ENCODE measurements at places on chromosomes 2 and 18. TPM values are rescaled to one million over a fixed set of nuclear protein-coding genes. Genes with fewer than 3 reads are reported as not detected.

DNA sequence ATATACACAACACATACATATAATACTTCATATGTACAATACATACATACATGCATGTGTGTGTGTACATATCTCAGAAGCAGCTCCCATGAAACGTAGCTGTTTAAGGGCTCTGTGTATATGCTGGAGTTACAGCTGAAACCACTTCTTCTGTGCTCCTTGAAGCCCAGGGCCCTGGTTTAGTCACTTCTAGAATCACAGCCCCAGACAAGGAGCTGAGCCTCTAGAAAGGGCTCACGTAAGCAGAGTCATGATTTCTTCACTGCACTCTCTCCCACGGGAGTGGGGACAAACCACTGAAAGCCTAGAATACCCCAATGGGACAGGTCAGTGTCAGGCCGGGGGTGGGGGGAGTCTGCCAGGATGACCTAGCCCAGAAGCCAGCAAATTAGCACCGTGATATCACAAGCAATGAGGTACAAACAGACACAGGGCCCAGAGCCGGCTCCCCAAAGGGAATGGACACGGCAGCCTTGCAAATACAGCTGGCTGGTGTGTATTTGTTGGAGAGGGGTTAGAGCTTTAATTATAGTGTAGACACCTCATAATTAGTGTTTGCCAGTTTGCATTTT lies 90.3 kb downstream of the C1QL2 start:
- no peak for DNase-seq

- no peak for DNase-seq
Observed at GRCh38 chr2:151845481-151845880, 17.3 kb upstream of the ARL5A start.

DNA sequence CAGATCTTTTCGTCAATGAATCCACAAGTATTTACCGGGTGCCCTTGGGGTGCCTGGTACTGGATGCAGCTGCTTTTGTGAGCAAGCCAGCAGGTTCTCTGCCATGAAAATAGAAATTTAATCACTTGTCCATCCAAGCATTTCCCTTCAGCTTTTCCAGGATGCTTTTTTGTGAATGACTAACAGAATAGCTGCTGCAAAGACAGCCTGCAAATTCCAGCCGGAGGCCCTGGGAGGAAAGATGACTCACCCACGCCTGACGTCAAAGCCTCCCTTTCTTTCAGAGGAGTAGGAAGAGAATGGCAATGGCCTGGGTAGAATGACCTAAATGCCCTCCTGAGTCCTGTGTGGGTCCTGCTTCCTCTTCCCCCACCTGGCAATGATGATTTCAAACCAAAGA lies 111.9 kb downstream of the AP1S3 start:
- no peak for DNase-seq

Gene KCNIP3
- total RNA-seq = not detected

- no peak for DNase-seq
Observed at GRCh38 chr2:37600735-37601134, 70.7 kb downstream of the CDC42EP3 start.

Measured in activated naive CD4-positive, alpha-beta T cell treated with anti-CD3 and anti-CD28 coated beads for 36 hours (primary cell).